CD4-positive, alpha-beta T cell treated with Interleukin-17A for 1 hour (primary cell): ENCODE measurements at places on chromosomes 7 and 10.
A peak's percentile ranks its signal among the peaks of the same experiment; 100 is the strongest.

GRCh38 chr7:102107474-102108104 lies 179.1 kb upstream of the SH2B2 start:
- DNase-seq = no peak

GRCh38 chr7:40808378-40808942 lies 673.7 kb downstream of the SUGCT start:
- no peak for DNase-seq

DNA sequence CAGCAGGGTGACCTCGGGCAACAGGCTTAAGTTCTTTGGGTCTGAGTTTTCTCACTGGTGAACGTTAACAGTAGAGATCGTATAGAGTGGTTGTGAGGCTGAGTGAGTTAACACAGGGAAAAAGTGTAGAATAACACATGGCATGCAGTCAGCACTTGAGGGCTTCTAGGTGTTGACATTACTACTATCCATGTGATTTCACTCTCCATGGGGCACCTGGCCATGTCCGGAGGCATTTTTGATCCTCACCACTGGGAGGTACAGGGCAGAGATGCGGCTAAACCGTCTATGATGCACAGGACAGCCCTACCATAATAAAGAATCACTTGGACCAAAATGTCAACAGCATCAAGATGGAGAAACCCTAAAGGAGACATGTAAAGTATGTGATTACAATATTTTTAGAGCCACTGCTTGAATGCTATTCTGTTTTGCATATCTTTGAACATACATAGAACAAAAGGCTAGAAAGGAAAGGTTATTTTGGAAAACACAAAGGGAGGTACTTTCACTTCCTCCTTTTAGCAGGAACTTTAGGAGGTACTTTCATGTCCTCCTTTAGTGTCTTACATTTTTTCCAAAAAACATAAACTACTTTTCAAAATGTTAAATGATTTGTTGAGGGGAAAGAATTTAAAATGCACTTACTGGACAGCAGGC lies 44.3 kb downstream of the NOD1 start:
- no peak for DNase-seq

DNA sequence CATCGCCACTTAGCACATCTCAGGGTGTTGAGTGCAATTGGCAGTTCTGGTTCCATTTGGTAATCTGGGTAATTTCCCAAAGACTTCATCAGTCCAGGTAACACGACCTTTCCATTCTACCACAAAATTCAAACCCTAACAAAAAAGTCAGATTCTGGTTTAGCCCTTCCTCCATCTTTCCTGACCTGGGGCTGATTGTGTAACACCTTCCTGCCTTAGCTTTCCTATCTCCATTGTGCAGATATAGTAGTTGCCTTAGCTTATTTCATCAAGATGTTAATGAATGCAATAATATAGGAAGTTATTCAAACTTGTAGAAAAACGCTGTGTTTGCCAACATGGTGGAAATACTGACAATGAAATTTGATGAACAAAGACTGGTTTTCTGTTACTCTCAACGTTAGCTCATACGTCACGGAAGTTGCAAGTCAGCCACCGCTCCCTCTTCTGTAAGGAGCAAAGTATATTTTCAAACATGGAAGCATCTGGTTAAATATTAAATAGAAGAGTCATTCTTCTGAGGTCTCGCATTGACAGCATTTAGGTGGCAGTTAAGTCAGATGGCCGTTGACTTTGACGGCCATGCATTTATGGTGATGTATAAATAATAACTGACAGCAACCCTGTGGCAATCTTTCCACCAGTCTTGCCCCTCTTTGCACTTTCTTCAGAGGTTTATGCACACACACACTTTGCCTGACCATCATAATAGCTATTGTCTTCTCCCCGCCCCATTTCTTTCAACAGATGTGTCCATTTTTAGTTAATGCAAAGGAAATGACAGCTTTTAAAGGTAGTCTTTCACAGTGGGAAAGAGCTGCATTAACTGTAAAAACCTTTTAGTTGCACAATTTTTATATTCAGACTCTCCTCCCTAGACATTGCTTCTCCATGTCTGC lies 205.1 kb upstream of the BMPER start:
- DNase-seq = no peak

GRCh38 chr10:122954731-122955050 lies 664 bp upstream of the C10orf88 start:
- no peak for DNase-seq

GRCh38 chr7:35975851-35976454 lies 175.1 kb downstream of the SEPTIN7 start:
- peak; percentile 78 for DNase-seq

GRCh38 chr10:131647789-131648188 lies 253.0 kb upstream of the PPP2R2D start:
- no peak for DNase-seq

DNA sequence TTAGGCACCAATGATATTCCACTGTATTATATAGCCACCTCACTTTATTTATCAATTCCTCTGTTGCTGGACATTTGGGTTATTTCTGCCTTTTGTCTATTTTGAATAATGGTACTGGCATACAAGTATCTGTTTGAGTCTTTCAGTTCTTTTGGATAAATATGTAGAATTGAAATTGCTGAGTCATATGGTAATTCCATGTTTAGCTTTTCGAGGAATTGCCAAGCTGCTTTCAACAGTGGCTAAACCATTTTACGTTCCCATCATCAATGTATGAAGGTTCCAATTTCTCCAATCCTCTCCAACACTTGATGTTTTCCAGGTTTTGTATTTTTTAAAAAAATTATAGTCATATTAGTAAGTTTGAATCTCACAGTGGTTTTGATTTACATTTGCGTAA lies 42.3 kb downstream of the JMJD1C start:
- no peak for DNase-seq

GRCh38 chr7:50387351-50387750 lies 62.8 kb downstream of the FIGNL1 start:
- no peak for DNase-seq

- no peak for DNase-seq
Measured at GRCh38 chr7:43779045-43779812, 20.7 kb downstream of the BLVRA start.

DNA sequence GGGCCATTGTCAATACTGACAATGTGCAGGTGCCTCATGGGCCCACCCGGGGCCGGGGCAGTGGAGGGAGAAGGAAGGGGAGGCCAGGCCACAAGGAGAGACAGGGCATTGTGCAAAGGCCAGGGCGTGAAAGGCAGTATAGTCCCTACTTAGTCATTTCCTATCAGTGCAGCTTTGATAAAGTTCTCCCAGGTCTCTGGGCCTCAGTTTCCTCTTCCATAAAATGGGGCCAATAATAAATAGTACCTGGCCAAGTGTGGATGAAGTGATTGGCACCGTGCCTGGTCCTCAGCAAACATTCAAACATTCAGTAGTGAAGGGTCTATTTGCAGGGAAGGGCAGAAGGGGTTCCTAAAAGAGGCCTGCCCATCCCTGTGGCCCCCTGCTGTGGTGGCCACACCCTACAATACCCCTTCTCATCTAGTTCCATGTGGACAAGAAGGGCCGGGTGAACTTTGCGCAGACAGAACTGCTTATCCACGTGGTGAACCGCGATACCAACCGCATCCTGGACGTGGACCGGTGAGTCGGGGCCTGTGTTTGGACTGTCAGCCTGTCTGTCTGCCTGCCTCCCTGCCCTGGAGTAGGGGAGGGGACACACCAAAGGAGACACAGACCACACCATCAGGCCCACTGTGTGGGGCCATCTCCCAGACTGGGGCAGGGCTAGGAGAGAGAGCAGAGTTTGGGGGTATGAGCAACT lies 36.9 kb upstream of the VSIR start:
- no peak for DNase-seq

DNA sequence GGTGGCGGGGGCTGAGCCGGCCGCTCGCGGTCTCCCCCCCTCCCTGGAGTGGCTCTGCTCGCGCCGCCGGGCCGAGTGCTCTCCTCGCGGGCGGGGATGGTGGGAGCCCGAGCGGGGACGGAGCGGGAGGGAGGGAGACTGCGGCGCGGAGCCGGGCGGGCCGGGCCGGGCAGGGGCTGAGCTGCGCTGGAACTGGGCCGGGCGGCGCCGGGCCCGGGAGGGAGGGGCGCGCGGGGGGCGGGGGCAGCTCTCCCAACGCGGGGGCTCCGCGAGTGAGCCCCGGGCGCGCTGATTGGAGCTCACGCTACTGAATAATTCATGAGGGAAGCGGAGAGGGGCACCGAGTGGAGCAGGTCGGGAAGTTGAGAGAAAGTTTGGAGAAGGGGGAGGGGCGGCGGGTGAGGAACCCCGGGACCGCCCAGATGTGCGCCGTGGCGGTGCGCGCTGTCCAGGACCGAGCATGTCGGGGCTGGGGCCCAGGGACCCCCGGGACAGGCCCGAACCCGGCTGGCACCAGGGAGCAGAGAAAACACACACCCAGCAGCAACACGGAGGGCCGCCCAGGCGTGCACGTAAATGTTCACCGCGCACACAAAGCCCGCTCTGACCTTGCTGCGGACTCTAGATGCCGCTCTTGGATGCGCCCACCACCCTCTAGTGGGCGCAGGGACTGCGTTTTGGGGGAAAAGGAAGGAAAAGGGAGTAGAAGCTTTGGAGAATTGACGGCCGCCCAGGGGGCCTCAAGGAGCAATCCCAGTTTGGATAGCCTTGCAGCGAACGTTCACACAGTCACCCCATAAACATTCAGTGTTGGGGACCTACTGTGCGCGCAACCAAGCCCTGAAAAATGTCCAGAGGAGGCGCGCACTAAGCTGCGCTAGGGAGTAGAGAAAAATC lies at the start of gene EPHB4:
TSS of gene EPHB4 (minus strand) at position 194 of the 897 bp plus-strand sequence. CDS start 493 bp downstream, outside the sequence.
- DNase-seq = no peak
